ENCODE measurements at places on chromosomes 12 and 14.
A peak's percentile ranks its signal among the peaks of the same experiment; 100 is the strongest.

- H3K27me3 ChIP-seq: no peaks in the 10 kb centered on the region
- H3K27ac ChIP-seq: no peak overlapping the region
- peaks cover 8% of the 10 kb centered on the region for H3K4me1 ChIP-seq
- no peak for DNase-seq
- H3K4me3 ChIP-seq: no peak overlapping the region
Measured at GRCh38 chr12:5907807-5908206, 37.3 kb downstream of the ANO2 start.

- H3K4me1 ChIP-seq: peaks cover 25% of the 10 kb centered on the region
- no peaks in the 10 kb centered on the region for H3K27me3 ChIP-seq
- H3K27ac ChIP-seq: no peak overlapping the region
- H3K36me3 ChIP-seq: no peaks in the 10 kb centered on the region
- DNase-seq: no peak
- H3K4me3 ChIP-seq: no peak overlapping the region
Measured at GRCh38 chr12:80838024-80838658, 99.6 kb downstream of the LIN7A start.

- peaks cover 48% of the 10 kb centered on the region for H3K27me3 ChIP-seq
- H3K27ac ChIP-seq: no peak overlapping the region
- no peaks in the 10 kb centered on the region for H3K36me3 ChIP-seq
- peak; percentile 7 for DNase-seq
- peaks cover 14% of the 10 kb centered on the region for H3K4me1 ChIP-seq
Measured at GRCh38 chr14:104980611-104981531, 2.7 kb upstream of the AHNAK2 start.

DNA sequence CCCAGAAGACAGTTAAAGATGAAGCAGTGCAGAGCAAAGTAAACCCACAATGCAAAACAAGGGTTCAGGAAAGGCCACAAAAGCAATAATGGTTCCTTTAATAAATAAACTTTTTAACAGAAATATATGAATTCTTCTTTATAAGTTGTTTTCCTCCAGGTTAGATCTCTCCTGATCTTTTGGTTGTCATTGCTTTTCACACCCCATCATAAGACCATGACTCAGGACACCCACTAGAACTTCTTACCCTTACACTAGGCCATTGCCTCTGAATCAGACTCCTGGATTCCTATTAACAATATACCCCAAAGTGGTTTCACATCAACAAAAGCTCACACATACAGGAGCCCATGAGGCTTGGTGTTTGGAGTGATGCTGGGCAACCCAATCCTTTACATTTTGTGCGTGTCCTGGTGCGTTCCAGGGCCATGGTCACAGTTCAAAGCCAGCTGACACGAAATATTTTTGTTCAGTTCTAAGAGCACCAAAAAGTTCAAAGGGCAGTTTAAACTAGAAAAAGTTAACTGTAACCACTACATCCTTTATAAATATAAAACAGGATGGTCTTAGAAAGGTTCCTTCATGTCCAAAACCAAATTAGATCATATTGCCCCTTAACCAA lies 187.0 kb downstream of the EPS8 start:
- no peaks in the 10 kb centered on the region for H3K27me3 ChIP-seq
- H3K4me1 ChIP-seq: no peaks in the 10 kb centered on the region
- no peak overlapping the region for H3K27ac ChIP-seq
- H3K4me3 ChIP-seq: no peak overlapping the region
- no peaks in the 10 kb centered on the region for H3K36me3 ChIP-seq
- DNase-seq: no peak

DNA sequence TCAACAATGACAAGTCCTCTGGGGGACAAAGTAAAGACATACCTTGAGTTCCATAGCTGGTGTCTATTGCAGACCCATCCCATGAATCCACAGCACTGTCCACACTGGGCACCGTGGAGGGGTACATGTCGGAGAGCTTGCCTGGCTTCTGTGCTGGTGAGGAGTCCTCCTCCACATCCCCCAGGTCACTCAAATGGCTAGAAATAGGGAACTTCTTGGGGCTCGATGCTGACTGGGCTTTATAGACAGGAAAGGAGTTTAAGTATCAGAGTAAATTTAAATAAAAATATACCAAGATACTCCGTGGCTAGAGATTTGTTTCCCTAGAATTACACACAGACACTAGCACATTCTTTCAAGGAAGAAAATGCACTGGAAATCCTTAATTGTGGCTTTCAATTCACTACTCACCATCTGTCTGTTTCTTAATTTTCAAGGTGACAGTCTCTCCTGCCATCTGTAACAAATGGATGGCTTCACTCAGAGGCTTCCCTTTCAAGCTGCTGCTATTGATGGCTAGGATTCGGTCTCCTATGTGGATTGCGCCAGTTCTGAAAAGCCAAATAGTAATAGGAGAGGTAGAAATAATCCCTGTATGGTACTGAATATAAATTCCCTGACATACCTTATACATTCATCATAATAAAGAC lies 90.1 kb downstream of the HELB start:
- H3K4me1 ChIP-seq: peaks cover 4% of the 10 kb centered on the region
- H3K27ac ChIP-seq: no peak overlapping the region
- no peaks in the 10 kb centered on the region for H3K27me3 ChIP-seq
- no peak overlapping the region for H3K4me3 ChIP-seq
- DNase-seq: no peak

DNA sequence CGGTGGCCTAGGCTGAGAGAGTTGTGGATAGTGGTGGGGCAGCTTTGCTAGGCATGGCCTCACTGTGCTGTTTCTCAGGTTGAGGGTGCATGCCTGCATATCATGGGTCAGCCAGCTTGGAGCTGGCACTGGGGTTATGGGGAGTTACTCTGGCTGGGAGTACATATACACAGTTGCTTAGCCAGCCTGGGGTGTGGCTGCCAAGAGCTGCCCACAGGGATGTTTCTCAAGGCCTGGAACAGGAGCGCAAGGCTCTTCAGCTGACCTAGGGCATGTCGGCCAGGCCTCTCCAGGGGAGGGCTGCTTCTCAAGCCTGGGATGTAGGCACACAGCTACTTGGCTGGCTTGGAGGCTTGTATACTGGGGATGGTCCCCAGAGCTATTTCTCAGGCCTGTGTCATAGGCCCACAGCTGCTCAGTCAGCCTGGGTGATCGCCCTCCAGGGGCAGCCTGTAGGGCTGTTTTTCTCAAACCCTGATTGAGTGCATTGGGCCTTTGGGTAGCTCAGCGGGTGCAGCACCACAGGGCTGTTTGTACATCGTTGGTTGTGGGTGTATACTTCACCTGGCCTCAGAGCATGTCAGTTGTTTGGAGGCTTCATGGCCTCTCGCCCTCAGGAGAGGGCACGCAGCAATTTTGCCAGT lies 114.9 kb downstream of the METTL25 start:
- no peaks in the 10 kb centered on the region for H3K4me1 ChIP-seq
- no peak for DNase-seq
- no peak overlapping the region for H3K4me3 ChIP-seq

DNA sequence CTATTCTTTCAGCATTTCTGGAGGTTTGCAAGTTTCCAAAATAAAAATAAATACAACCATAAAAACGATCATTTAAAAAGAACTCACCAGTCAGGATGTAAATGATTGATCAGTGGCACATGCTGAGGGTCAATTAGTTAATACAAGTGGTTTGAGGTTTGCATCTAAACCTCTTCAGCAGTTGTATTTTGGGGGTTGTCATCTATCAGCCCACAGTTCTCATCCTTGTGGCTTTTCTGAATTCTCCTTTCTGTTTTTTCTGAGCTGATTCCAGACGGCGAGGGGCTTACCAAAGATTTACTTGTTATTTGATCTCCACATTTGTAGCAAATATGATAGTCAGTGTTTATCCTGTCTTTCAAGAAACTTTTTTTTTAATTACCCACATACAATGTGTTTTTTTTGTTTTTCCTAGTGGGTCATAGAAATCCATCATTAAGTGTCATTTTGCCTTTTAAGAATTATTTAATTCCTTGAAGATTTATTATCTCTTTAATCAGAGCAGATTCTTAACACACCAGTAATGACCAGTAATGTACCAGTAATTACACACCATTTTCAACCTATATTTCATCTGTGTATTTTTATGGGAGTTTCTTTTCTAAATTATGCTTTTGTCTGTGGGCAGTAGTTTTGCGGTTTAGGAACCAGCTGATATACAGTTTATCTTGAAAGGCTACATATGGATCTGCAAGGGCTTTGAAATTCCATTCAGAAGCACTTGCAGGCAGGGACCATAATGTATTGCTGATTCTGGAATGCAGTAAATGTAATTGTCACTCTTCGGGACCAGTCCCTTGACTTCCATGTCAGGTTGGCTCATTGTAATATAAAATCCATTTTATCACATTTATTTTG lies 56.3 kb upstream of the DAAM1 start:
- no peaks in the 10 kb centered on the region for H3K27me3 ChIP-seq
- no peak overlapping the region for H3K4me3 ChIP-seq
- DNase-seq: no peak
- no peaks in the 10 kb centered on the region for H3K36me3 ChIP-seq

- no peak overlapping the region for H3K4me3 ChIP-seq
- no peaks in the 10 kb centered on the region for H3K36me3 ChIP-seq
- H3K27ac ChIP-seq: no peak overlapping the region
Measured at GRCh38 chr12:5624486-5625272, 192.8 kb downstream of the NTF3 start.

- no peaks in the 10 kb centered on the region for H3K36me3 ChIP-seq
- peaks cover 42% of the 10 kb centered on the region for H3K4me1 ChIP-seq
- peak overlapping the region; percentile 67 for H3K4me3 ChIP-seq
- peaks cover 10% of the 10 kb centered on the region for H3K27me3 ChIP-seq
- peak overlapping the region; percentile 89 for H3K27ac ChIP-seq
Measured at GRCh38 chr14:104676694-104677511, 12.5 kb upstream of the INF2 start.

GRCh38 chr14:105343194-105343593 lies 28.6 kb downstream of the PACS2 start:
- no peak overlapping the region for H3K4me3 ChIP-seq
- peaks cover 12% of the 10 kb centered on the region for H3K4me1 ChIP-seq
- H3K27me3 ChIP-seq: no peaks in the 10 kb centered on the region
- peak overlapping the region; percentile 85 for H3K27ac ChIP-seq
- peaks cover 6% of the 10 kb centered on the region for H3K36me3 ChIP-seq

GRCh38 chr14:103315351-103315911 lies 18.6 kb upstream of the EIF5 start:
- DNase-seq: no peak
- no peak overlapping the region for H3K27ac ChIP-seq
- H3K4me1 ChIP-seq: peaks cover 36% of the 10 kb centered on the region
- no peaks in the 10 kb centered on the region for H3K27me3 ChIP-seq

DNA sequence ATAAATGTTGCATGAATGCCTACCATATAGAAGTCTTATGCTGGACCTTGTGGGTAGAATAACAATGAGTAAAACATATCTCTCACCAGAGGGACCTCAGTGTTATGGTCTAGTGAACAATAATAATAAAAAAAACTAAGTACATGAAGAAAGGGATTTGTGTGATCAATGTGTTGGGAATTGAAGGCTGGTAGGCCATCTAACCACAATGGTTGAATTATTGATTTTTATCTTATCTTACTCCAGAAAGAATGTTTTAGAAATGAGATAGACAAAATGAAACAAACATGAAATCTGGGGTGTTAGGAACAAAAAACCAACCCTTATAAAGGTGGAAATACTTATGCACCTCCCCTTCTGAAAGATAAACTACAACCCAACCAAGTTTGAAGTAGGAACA lies 243.9 kb upstream of the LRIG3 start:
- H3K27ac ChIP-seq: no peak overlapping the region
- H3K4me1 ChIP-seq: 0 out of 2 replicates have a peak, but pooled peaks cover 2% of the 10 kb centered on the region
- DNase-seq: no peak

DNA sequence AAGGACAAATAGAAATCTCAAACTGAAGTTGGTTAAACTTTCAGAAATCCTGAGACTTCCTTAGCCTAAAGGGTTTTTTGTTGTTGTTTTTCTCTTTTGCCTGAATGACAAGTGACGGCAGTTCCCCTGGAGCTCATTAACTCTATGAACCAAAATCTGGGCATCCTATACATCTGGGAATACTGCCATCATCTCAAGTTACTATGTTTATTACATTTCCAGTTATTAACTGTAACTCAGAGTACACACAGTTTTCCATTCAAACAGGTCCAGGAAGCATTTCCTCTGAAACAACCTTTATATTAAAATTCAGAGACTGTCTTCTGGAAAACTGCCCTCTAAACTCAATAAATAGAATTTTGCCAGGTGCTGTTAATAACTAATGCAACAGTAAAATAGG lies 55.6 kb upstream of the CDKL1 start:
- peaks cover 41% of the 10 kb centered on the region for H3K36me3 ChIP-seq
- H3K4me1 ChIP-seq: peaks cover 5% of the 10 kb centered on the region
- no peak overlapping the region for H3K27ac ChIP-seq
- no peak for DNase-seq
- no peak overlapping the region for H3K4me3 ChIP-seq
- no peaks in the 10 kb centered on the region for H3K27me3 ChIP-seq

GRCh38 chr12:69739287-69740191 lies 879 bp downstream of the RAB3IP start:
- H3K4me3 ChIP-seq: peak overlapping the region; percentile 87
- peaks cover 28% of the 10 kb centered on the region for H3K4me1 ChIP-seq
- peak; percentile 50 for DNase-seq
- peaks cover 34% of the 10 kb centered on the region for H3K27me3 ChIP-seq
- peak overlapping the region; percentile 93 for H3K27ac ChIP-seq

DNA sequence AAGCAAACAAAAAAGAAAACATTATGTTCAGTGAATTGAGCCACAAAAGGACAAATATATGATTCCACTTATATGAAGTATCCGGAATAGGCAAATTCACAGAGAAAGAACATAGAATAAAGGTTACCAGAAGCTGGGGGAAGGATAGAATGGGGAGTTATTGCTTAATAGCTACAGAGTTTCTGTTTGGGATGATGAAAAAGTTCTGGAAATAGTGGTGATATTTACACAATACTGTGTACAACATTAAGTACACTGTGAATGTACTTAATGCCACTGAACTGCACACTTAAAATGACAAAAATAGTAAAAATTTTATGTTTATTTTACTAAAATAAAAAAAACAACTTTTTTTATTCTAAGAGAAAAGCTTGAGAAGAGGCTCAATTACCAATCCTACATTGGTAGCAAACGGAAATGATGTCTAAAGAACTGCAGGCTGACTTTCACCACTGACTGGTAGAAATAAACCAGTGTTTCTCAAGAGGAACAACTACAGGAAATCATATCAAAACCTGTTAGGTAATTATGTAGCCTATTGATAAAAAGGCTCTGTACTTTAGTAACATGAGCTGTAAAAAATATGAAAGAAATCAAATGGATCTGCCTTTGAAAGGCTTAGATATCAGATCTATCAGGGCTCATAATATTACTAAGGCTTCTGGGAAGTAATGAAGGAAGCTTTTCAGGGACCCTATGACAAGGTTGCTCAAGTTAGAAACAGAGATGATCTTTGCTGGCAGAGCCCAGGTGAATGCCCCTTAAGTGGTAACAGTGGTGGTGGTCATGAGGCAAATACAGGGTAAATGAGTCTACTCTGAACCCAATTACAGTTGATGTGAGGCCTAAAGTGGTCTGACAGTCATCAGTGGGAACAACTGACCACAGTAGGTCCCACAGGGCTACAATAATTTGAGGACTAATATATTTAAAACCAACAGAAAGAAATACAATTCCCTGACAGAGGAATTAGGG lies 41.3 kb downstream of the BAZ1A start:
- peaks cover 8% of the 10 kb centered on the region for H3K4me1 ChIP-seq
- no peak for DNase-seq
- peak overlapping the region; percentile 28 for H3K27ac ChIP-seq
- no peaks in the 10 kb centered on the region for H3K36me3 ChIP-seq

All from WTC11 (cell line).